NCI-H1930 (cell line): ENCODE measurements at places on chromosomes 1 and 21.
A peak's percentile ranks its signal among the peaks of the same experiment; 100 is the strongest.

- DNase-seq, result no peak
Measured at GRCh38 chr1:93814795-93815340, 64.1 kb downstream of the DNTTIP2 start.

- DNase-seq, result peak; percentile 33
Measured at GRCh38 chr1:94061513-94062443, 59.2 kb downstream of the ABCA4 start.

- DNase-seq, result no peak
Measured at GRCh38 chr1:53037159-53037558, 24.9 kb upstream of the PODN start.

- DNase-seq, result no peak
Measured at GRCh38 chr1:212346601-212347000, 61.4 kb downstream of the PPP2R5A start.

DNA sequence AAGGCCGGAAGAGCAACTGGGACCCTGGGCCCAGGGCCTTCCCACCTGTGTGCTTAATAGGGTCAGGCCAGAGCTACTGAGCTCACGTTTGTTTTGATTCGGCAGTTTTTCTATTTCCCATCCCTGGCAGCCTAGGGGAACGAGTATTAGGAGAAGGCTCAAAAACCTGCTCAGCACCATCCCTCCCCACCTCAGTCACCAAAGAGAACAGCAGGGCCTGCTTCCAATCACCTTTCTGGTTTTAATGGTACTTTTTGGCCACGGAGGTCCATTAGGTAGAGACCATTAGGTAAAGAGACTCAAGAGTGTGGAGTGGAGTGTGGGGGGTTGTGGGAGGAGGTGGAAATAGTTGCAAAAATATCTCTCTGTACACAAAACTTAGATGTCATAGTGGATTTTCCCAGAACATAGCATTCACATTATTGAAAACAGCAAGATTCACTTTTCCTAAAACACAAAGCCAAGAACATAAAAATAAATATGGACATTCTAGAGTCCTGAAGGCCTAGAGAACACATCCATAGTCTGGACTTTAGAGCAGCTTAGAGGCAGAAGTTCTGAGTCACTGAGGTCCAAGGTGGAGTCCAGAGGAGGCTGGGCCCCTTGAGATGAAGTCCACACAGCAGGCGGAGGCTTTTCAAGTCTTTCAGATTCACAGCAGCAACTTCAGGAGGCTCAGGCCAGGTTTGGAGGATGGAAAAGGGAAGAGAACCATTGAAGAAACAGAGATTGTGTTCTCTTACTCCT, 19.5 kb downstream of the NUAK2 start:
- DNase-seq, result no peak

DNA sequence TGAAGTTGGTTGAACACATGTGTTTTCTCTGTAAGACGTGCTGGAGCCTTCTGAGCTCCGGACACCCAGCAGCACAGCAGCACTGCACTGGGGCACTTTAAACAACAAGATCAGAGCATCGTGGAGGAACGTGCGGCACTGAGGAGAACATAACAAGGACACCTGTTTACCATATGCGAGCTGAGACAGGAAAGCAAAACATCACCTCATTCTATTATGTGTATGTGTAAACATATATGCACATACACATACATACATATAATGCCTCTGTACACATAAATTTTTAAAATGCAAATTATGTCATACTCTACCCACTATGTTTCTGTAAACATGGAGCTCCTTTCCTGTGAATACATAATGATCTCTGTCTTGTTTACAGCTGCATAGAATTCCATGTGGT, 3.2 kb upstream of the KRTAP10-6 start:
- no peak for DNase-seq

DNA sequence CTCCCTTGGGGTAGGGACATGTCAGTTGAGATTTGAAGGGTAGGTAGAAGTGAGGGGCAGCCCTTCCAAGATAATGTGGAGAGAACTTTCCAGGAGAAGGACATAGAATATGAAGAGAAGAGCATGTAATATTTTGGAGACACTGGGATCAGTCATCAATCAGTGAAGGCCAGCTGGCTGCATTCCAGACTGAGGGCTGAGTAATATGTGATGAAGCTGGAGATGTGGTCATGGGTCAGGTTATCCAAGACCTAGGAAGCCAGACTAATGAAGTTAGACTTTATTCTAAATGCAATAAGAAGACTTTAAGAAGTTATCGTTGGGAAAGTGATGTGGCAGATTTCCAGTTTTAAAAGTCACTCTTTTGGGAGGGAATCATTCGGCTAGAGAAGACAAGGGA, 262.0 kb downstream of the HMCN1 start:
- no peak for DNase-seq

DNA sequence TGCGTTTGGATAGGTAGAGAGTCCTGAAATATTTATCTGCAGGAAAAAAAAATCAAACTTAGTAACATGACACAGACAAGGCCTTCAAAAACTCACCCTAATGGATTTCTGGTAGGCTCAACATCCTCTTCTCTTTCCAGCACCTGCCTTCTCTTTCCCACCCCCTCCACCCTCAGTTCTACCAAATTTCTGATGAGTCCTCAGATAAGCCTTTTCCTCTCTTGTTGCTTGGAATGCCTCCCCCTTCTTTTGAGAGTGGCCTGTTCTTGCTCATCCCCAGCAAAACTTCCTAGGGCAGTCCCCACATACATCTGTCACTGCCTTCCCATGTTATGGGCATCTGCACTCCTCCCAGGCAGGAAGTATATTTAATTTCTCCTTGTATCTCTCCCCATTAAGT, 7.6 kb upstream of the LBR start:
- DNase-seq, result no peak

DNA sequence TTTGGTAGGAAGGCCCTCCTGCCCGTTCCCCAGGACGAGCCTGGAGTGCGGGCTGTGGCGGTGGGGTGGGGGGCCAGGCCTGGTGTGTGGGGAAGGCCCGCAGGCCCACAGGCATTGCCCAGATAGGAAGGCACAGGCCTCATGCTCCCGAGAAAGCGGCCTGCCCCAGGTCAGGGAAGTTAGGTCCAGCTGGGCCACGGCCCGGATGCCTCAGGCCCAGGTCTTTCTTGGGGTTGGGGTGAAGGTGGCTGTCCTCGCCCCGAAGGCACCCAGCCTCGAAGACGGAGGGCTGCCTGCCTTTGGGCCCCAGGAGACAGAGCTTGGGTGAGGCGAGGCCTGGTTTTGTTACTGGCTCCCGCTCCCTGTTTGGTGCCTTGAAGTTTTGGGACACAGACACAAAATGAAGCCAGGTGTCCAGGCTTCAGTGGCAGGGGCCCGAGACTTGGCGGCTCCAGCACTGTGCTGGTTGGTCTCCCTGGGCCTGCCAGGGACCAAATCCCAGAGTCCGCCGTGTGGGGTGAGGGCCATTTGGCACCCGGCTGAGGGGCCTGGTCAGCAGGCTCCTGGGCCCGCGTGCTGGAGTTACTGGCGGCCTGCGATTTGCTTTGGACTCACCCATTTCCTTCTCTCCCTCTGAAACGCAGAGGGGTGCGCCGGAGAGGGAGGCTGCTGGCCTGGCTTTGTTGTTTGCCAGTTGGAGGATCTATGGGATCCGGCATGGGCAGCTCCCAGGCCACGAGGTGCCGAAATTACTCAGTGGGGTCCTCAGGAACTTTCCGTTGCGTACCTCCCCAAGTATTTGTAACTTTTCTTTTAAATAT, 2.0 kb downstream of the SKI start:
- no peak for DNase-seq

- no peak for DNase-seq
Measured at GRCh38 chr1:55959136-55959548, 620.2 kb downstream of the PLPP3 start.

- no peak for DNase-seq
Measured at GRCh38 chr21:19565587-19565986, 1162.0 kb upstream of the TMPRSS15 start.

GRCh38 chr1:183885142-183885735, 80.3 kb downstream of the RGL1 start:
- DNase-seq, result no peak

DNA sequence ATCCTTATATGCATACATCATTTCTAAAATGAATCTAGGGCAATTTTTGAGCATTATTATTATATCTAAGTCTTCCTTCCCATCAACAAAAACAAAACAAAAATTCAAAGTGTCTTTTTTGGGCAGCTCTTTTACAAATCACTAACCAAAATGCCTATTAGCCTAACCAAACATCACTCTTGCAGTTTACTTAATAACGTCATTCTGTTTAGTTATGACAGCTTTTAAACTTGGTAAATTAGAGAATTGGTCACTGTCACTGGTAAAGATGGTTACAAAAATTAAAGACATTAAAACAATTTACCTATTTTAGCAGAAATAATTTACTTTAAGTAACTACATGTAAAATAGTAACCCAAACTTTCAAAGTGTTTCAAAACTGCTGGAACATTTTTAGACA, 2.8 kb downstream of the ARHGAP29 start:
- DNase-seq, result no peak

GRCh38 chr1:70866542-70867264, 180.9 kb downstream of the PTGER3 start:
- no peak for DNase-seq

DNA sequence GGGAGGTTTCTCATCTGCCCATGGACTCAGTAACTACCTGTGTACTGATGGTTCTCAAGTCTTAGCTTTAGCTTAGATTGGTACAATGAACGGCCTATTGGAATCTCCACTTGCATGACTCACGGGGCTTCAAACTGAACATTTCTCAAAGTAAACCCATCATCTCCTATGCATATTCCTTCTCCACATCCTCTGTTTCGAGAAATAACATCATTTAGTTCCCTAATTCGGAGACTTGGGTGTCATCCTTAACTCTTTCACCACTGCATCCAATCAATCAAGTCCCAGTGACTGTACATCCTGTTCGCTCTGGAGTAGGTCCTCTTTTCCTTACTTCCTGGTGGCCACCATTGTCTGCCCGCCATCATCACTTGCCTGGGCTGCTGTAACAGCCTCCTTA, 55.8 kb downstream of the LGR6 start:
- no peak for DNase-seq

GRCh38 chr21:46319186-46319585, 4.5 kb downstream of the C21orf58 start:
- no peak for DNase-seq

DNA sequence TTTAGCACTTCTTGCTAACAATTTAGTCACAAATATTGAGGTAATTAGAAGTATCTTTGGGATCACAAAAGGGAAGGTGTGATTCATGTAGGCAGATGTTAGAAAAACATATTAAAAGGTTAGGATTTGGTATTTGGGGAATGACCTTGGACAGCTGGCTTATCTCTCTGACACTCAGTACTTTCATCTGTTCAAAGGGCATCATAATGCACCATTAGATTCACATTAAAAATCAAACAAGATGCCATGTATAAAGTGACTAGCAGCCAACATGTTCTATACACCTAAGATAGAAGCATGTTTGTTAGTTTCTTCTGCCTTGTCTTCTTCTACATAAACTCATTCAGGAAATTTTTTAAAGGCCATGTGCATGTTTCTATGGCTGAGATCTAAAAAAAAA, 56.5 kb upstream of the ESRRG start:
- no peak for DNase-seq

DNA sequence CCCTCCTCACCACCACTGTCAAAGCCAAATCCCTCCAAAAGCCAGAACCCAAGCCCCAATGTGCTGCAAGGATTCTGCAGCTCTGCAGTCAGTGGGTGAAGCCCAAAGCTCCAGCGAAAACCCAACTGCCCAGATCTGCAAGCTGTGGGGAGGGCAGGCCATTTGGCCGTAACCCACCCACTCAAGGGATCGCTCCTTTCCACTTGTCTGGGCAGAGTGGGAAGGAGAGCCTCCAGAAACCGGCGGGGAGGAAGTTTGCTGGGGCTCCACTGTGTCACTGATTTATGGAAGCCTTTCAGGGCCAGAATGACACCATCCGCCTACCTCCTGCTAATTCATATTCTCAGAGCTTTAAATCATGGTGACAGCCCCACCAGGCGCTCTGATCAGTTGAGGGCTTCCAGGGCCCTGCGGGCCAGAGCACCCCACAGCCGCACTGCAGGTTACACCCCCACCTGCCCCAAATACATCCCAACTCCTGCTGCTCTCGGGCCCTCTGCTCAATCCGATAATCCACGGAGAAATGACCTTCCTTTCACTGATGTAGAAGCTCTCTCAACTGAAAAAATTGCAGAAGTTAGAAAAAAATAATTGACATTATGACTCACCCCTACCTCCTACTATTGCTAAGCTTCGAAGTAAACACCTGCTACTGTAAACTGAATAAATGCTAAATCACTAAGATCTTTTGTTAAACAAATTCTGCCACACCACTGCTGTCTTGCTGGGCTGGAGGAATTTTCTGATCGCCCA, 40.6 kb upstream of the RAB4A start:
- DNase-seq, result no peak

DNA sequence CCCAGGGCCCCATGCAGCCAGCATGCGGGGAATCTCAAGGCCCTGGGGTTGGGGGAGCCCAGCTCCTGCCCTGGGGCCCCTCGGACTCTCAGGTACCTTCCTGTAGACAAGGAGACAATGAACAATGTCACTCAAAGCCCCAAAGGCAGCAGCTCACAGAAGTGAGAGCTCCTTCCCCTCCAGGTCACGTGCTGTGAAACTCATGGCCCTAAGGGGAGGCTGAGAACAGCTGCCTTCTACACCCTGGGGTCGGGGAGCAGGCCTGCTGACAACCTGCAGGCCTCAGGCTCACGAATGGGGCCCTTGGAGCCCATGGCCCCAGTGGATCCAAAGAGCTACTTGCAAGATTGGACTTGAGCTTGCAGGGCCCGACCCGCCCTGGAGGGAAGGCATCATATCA, 3.2 kb downstream of the MEGF6 start:
- DNase-seq, result no peak

- DNase-seq, result no peak
Measured at GRCh38 chr1:12188115-12188514, 21.3 kb downstream of the TNFRSF1B start.

DNA sequence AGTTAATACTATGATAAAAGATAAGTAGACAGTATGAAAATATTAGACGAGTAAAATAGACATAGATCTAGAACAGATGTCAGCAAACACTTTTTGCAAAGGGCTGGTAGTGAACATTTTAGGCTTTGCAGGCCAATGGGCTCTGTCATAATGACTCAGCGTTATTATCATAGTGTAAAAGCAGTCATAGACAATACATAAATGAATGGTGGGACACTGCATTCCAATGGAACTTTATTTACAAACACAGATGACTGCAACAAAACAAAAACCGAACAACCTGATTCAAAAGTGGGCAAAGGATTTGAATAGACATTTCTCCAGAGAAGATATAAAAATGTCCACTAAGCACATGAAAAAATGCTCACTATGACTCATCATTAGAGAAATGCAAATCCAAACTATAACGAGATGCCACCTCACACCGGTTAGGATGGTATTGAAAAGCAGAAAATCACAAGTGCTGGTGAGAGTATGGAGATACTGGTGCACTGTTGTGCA, 7.3 kb downstream of the GSTM5 start:
- no peak for DNase-seq

DNA sequence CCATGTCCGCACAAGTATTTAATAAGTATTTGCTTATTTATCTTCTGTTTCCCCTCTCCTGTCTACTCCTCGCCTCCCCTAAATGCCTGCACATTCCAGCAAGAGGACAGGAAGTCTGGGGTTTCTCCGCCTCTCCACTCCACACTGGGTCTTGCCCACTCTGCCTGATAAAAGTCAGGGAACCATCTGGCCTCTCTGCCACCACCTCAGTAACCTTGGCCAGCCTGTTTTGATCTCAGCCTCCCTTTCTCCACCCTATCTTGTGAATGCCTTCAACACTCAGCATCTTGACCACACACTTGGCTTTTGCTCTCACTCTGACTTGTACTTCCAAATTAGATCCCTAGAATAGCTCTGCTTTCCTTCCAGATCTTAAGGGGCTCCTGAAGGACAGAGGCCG, 165.3 kb upstream of the UBE2U start:
- no peak for DNase-seq

GRCh38 chr1:20830378-20830777, 43.3 kb upstream of the HP1BP3 start:
- no peak for DNase-seq
